ENCODE measurements at places on chromosomes 13 and 19. TPM values are rescaled to one million over a fixed set of nuclear protein-coding genes. Genes with fewer than 3 reads are reported as not detected.

The TYROBP gene
- 15.7 TPM for total RNA-seq

The ZNF101 gene
- total RNA-seq: 15.6 TPM

The PALM gene
- 13.0 TPM for total RNA-seq

The TEX29 gene
- total RNA-seq: not detected

The TMIGD2 gene
- total RNA-seq: 1.2 TPM

The ZNF90 gene
- total RNA-seq: 2.9 TPM

The SIGLEC9 gene
- 3.2 TPM for total RNA-seq

The B3GNT3 gene
- total RNA-seq: 189 TPM

The PRODH2 gene
- total RNA-seq: not detected

The CRB3 gene
- 139 TPM for total RNA-seq

The IQCN gene
- total RNA-seq: 8.0 TPM

The MCF2L gene
- total RNA-seq: 109 TPM

The PABPC3 gene
- total RNA-seq: 0.22 TPM

The EID2B gene
- 0.20 TPM for total RNA-seq

The GNA15 gene
- 6.2 TPM for total RNA-seq

The MEDAG gene
- 11.0 TPM for total RNA-seq

The ZNF878 gene
- 0.19 TPM for total RNA-seq

The IGFL2 gene
- 0.38 TPM for total RNA-seq

The TEKTIP1 gene
- total RNA-seq: 3.4 TPM

The KDM4B gene
- 50.0 TPM for total RNA-seq

The TLE6 gene
- total RNA-seq: 3.0 TPM

The RFPL4A gene
- total RNA-seq: not detected

The LHB gene
- 0.65 TPM for total RNA-seq

The ZNF491 gene
- 4.3 TPM for total RNA-seq

The ZNF135 gene
- 2.2 TPM for total RNA-seq

The ZNF625 gene
- total RNA-seq: 3.1 TPM

The FBXO17 gene
- total RNA-seq: 1.8 TPM

The PLEKHF1 gene
- 6.7 TPM for total RNA-seq

The SERPINE3 gene
- total RNA-seq: not detected

The NKG7 gene
- 4.4 TPM for total RNA-seq

The RASAL3 gene
- 5.2 TPM for total RNA-seq

The CCDC70 gene
- not detected for total RNA-seq

The CEACAM7 gene
- 753 TPM for total RNA-seq

The PGLYRP1 gene
- total RNA-seq: not detected

The CYP4F3 gene
- 2.7 TPM for total RNA-seq

The CEACAM19 gene
- total RNA-seq: 8.0 TPM

The ZIM2 gene
- 0.29 TPM for total RNA-seq

The CD177 gene
- 349 TPM for total RNA-seq

The USHBP1 gene
- 2.2 TPM for total RNA-seq

The TEX26 gene
- not detected for total RNA-seq

Data from mucosa of descending colon (tissue), 3 donors.